ENCODE measurements at places on chromosomes 16 and 17. TPM values are rescaled to one million over a fixed set of nuclear protein-coding genes. Genes with fewer than 3 reads are reported as not detected.

- DNase-seq: no peak
Observed at GRCh38 chr16:13708347-13709120, 211.4 kb upstream of the ERCC4 start.

The KCNH4 gene
- not detected for total RNA-seq

DNA sequence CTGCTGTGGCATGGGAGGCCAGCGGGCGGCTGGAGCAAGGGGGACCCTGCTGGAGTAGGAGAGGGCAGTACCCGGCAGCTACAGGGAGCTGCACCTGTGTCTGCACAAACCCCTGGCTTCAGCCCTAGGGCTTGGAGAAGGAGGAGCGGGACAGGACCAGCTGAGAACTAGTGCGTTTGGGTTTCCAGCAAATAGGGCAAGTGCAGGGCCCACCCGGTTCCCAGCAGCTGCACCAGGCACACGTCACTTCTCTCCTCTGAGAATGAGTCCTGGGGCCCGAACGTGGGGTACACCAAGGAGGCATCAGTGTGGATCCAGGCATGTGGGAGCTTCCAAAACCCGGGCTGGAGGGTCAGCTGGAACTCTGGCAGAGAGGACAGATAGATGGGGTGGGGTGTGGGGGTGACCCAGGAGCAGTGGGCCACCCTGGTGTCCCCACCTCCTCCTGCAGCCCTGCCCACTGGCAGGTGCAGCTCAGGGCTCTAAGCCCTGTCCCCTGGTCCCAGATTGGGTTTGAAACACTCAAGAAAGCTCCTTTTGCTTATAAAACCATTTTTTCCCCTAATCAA is 5.6 kb downstream of the C16orf89 start:
- DNase-seq: no peak

The TNFRSF13B gene
- total RNA-seq: not detected

DNA sequence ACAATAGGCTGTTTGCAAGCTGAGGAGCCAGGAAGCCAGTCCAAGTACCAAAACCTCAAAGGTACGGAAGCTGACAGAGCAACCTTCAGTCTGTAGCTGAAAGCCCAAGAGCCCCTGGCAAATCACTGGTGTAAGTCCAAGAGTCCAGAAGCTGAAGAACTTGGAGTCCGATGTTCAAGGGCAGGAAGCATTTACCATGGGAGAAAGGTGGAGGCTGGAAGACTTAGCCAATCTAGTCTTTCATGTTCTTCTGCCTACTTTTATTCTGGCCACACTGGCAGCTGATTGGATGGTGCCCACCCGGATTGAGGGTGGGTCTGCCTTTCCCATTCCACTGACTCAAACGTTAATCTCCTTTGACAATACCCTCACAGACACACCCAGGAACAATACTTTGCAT is 15.3 kb downstream of the CD300LB start:
- DNase-seq: no peak

The PRSS33 gene
- 2.9 TPM for total RNA-seq

DNA sequence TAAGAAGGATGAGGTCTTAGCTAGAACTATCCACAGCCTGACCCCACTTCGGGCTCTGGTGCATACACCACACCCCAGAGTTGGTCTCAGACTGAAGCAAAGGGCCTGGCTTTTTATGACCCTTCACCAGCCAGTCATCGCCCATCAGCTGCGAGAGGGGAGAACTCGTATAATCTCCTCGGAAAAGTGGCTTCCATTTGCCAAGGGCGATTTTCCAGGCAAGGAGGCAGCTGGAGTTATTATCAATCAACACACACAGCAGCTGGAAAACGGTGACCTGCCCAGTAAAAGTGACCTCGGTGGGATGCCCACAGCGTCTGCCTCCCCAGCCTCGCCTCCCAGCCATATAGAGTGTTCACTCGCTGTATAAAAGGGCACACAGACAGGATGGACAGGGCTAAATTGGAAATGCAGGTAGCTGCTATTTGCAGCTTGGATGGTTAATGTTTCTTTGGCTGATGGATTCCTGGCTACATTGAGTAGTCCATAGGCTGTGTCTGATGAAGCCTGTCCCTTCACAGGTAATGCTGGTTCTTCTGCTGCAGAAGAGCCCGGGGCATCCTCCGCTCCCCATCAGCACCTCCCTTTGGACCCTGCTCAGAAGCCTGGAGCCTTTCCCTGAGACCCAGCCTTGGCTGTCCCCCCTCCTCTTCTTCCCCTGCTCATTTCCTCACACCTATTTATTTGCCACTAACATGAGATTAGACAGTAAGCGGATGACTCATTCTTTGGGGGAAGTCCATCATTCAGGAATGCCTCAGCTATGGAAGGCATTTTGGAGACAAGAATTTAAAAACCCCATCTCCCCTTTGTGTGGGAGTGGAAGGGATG is 45.7 kb downstream of the TMEM186 start:
- DNase-seq: peak; percentile 67

- DNase-seq: no peak
Observed at GRCh38 chr17:82303944-82304808, 13.2 kb downstream of the CD7 start.

DNA sequence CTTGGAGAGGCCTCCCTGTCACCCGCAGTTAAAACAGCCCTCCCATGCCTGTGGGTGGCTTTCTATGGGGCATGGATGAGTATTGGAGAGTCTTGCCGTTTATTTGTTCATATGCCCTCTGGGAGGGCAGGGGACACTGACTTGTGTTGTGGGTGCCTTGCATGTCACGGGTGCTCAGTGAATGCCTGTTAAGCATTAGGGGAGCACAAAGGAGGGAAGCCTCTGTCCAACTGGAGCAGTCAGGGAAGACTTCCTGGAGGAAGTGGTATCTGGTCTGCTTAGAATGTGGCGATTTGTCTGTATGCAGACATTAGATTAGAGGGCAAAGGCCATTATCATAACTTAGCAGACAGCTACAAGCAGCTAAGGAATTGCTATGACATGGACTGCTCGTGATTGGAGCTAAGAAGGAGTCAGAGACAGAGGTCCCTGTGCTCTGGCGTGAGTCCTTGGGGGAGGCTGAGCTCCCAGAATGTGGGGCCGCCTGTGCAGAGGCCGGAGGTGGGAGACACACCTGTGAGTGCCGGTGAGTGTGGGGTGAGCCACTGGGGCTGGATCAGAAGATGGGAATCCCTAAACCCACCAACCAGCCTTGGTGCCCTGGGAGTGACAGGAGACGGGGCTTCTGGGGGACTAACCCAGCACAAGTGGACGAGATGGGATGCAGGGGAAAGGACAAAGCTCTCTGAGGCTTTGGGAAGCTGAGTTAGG is 286.1 kb downstream of the SEC14L1 start:
- DNase-seq: no peak

GRCh38 chr16:71811261-71811803 is 2.7 kb upstream of the AP1G1 start:
- no peak for DNase-seq

The TPSG1 gene
- total RNA-seq: not detected

DNA sequence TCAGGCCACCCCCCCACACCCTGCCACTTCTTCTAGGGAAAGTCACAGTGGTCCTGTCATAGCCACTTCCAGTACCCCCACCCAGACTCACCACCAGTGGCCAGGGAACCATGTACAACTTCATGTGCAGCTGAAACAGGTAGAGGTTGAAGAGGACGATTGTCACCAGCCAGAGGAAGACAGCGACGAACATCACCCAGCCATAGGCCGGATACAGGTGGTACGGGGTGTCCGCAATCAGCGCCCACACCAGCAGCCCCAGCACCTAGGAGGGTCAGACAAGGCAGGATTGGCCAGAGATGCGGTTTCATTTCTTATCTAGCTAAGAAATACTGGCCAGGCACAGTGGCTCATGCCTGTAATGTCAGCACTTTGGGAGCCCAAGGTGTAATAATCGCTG is 16.7 kb downstream of the ARL2BP start:
- DNase-seq: no peak

DNA sequence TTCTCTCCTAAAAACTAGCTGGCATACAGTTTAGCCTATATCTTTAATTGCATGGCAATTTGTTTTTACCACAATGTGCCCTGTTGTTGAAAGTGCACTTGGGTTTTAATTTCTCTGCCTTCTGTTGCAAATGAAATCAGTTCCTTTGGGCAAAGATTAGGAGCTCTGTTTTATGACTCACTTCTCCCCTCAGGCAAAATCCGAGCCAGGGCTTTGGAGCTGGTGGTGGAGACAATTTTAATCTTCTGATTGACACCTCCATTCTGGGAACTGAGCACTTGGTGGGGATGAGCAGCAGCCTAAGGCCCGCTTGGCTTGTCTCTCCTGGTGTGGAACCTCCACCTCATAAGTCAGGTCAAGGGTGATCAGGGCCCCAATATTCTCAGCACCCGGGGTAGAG is 13.3 kb upstream of the MYH8 start:
- no peak for DNase-seq

DNA sequence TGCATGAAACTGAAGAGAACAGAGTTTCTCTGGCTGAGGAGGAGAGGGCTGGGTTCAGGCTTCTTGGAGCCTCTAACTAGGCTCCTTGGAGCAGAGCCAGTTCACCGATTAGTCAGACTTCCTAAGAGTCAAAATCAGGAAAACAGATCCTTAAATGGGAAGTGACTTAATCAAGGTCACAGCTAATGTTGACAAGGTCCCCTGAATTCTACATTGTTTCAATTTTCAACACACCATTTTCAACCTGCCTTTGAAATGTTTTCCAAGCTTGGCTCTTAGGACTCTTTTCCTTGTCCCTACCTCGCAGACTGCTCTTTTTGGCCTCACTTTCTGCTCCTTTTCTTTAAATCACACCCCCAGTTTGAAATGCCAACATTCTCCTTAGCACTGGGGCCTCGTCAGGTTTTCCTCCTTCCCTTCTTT is 16.3 kb downstream of the MYL4 start:
- DNase-seq: peak; percentile 53

- DNase-seq: peak; percentile 81
Observed at GRCh38 chr17:78365561-78366108, 5.8 kb upstream of the SOCS3 start.

DNA sequence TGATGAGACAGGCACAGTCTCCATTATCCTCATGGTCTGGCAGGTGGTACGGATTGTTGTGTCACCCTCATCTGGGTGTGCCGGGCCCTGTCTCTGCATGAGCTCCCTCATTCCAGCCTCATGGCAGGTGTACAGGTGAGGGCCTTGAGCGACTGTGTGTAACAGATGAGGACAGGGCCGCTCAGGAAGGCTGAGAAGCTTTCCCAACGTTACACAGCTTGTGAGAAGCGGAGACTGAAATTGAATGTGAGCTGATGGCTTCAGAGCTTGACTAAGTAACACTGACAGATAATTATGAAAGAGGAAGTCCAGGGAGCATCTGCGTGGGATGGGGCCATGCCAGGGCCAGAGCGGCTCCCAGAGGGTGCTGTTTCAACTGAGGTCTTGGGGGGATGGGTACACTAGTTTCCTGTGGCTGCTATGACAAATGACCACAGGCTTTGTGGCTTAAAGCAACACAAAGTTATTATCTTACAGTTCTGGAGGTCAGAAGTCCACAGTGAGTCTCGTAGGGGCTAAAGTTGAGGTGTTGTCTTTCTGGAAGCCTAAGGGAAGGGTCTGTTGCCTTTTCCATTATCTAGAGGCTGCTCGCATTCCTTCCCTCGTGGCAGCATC is 36.7 kb downstream of the CMIP start:
- no peak for DNase-seq

DNA sequence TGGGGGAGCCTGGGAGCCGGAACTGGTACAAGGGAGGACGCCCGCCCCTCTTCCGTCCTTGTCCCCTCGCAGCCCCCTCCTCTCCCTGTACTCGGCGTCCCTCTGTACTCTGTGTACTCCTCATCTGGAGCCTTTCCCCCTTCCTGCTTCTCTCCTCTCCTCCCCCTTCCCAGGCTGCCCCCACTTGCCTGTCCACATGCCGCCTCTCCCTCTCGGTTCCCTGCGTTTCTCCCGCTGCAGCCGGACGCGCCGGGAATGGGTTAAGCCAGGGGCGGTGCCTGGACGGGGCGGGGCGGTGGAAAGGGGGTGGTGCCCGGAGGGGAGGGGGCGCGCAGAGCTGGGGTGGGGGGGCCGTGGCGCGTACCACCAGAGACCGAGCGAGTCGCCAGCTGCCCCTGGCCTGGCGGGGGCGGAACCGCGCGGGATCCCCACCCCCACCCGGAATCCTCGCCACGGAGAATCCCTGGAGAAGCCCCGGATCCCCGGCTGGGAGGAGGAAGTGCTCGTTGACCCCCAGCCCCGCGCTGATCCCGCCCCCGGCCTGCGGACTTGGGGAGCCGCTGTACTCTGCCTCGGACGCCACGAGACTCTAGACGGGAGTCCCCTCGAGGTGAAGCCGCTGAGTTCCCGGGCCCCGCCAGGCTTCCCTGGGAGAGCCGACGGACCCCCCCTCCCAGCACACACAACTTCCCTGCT is 22.6 kb downstream of the GJD3 start:
- DNase-seq: peak; percentile 93

The CCL17 gene
- total RNA-seq: not detected

- DNase-seq: no peak
Observed at GRCh38 chr17:80773243-80773991, 218.2 kb upstream of the CHMP6 start.

DNA sequence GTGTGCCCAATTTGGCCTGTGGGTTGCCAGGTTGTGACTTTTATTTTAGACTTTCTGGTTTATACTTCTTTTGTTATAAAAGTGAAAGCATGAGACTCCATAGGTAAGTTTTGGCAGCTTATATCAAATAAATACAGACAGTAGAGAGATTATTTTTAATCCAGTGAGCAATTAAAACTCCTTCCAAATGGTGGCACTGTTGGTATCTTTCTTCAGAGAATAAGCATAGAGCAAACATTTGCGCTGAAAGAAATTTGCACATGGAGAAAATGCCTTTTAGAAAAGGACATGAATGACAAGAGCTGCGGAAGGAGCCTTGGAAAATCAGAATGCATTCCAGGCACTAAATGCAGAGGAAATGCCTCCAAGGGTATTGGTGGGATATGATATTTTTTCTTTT is 46.1 kb upstream of the DNAJA2 start:
- DNase-seq: peak; percentile 19

GRCh38 chr17:249236-249993 is 68.0 kb upstream of the DOC2B start:
- DNase-seq: no peak

DNA sequence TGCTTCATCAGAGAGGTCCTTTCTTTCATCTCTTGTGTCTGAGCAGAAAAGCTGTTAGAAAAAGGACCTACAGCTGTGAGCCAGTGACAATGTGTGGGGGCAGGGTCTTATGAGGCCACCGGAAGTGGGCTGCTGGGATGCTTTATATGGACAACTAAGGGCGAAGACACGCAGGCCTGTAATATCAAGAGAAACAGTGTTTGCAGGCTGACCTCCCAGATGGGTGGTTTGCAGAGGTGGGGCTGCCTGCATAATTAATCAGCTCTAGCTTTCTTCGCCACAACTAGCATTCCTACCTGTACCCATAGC is 30.4 kb upstream of the SALL1 start:
- no peak for DNase-seq
